ENCODE measurements at places on chromosomes 4 and X. TPM values are rescaled to one million over a fixed set of nuclear protein-coding genes. Genes with fewer than 3 reads are reported as not detected.

Gene RAB33A
- total RNA-seq = 24.4 TPM

DNA sequence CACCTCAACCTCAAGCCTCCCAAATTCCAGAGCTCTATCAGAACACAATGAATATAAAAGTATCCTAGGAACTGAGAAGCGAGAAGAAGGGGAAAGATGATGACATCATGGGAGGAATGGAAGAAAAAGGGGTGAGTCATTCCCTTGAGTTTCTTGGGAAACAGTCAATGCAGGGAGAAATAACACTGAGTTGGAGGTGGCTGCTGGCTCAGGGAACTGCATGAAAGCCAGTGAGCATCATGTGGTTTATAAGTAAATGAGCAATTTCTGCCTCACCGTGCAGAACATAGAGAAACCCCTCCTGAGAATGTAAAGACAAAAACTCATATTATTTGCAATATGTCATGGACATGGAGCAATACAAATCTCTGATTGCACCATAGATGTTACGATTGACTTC, 73.3 kb downstream of the SHOX start:
- no peak for DNase-seq

DNA sequence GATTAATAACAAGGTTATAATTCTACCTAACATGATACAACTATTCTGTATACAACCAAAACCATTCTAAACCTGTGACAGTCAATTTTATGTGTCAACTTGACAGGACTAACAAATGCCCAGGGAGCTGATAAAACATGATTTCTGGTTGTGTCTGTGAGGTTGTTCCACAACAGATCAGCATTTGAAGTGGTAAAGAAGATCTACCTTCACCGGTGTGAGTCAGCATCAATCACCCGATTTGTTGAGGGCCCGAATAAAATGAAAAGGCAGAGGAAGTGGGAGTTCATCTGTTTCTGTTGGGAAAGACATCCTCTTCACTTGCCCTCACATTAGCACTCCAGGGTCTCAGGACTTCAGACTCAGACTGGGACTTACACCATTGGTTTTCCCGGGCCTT, 187.9 kb downstream of the MAB21L2 start:
- DNase-seq = no peak

DNA sequence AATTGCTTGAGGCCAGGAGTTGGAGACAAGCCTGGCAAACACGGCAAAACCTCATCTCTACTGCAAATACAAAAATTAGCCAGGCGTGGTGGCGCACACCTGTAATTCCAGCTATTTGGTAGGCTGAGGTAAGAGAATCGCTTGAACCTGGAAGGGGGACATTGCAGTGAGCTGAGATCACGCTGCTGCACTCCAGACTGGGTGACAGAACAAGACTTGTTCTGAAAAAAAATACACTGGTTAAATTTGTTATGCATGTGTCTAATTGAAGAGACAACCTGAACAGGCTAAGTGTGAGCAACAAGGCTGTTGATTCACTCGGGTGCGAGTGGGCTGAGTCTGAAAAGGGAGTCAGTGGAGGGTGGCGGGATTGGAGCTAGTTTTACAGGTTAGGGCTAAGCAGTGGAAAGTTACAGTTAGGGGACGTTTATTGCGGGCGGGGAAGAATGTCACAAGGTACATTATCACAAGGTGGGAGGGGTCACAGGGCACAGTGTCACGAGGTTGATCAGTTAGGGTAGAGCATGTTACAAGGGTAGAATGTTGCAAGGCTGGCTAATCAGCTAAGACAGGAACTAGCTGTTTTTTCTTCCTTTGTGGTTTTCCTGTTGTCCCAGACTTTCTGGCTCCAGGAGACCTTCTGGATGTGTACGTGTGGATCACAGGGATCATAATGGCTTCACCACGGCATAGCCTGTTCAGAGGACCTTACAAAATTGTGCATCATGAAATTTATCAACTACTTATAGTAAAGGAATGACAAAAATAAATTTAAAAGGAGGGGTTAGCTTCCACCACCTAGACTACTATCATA, 115.8 kb downstream of the NAA11 start:
- no peak for DNase-seq

DNA sequence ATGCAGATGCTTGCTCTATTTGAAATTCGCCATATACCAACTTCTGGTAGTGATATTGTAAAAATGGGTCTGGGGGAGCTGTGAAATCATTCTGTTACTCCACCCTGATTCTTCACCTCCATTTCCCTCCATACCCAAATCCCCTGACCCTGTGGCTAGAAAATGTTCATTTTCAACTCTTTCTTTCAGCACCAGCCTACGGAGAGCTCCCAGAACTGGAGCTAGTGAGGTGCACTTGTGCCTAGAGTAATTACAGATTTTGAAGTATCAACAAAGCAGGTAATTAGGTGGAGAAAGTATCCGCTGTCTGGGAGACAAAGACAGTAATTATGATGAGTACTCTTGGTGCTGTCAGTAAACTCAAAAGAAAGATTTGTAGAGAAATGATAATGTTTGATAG, 8.1 kb downstream of the ARHGAP36 start:
- no peak for DNase-seq

DNA sequence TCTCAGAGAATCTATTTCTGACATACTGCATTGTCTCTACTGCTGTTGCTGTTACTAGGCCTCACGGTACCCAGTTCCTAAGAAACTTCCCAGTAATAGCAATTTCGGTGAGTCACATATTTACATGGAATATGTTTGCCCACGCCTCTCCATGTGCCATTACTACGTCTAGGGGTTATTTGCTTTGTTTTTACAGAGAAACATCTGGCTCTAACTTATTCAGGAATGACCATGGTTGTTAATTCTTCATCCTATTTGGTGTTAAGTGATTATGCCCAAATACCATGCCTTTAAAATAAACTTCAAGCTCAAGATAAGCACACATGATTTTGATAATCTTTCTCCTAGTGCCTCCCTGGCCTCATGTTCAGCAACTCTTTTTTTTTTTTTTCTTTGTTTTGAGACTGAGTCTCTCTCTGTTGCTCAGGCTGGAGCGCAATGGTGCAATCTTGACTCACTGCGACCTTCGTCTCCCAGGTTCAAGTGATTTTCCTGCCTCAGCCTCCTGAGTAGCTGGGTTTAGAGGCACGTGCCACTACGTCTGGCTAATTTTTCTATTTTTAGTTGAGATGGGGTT, 101.0 kb upstream of the HS3ST1 start:
- no peak for DNase-seq

DNA sequence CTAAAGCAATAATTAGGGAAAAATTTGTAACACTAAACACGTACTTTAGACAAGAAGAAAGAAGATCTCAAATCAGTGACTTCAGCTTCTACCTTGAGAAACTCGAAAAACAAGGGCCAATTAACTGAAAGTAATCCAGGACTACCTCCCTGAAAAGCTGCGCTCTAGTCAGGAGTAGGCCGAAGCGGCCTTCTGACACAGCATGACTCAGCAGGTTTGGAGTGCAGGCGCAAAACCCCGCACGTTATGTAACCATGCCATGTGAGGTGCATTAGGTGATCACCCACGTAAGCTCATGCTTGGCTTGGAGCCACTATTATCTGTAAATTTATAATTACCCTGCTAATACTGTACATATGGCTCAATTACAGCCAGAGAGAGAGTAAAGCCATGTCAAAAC, 52.8 kb upstream of the CCDC149 start:
- no peak for DNase-seq

GRCh38 chr4:143071351-143071750, 113.4 kb upstream of the USP38 start:
- no peak for DNase-seq

DNA sequence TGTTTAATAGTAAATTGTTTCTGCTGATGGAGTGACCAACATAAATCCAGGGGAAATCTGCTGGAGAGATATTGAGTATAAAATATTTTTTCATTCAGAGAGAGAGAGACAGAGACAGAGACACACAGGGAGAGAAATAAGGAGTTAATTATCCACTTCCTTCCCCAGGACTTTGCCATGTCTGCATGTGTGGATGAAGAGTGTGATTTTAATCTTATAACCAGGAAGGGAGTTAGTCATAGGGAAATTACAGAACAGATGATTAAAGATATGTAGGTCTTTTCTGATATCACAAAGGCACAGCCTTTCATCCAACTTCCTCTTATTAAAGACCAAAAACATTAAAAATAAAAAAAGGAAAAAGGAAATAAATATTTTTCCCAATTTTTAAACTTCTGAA, 526.3 kb downstream of the SPRY1 start:
- DNase-seq = no peak

DNA sequence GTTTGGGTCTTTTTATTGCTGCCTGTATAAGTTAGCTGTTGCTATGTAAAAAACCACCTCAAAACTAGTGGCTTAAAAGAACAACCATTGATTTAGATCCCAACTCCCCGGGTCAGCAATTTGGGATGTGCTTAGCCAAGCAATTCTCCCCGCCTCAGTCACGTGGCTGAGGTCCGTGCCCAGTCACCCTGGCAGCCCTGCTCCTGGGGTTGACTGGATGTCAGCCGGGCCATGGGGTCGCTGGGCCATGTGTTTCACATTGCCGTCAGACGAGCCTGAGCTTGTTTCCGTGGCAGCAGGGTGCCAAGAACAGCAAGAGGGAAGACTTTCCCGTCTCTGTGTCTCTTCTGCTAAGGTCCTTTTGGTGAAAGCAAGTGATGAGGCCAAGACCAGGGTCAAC, 345.7 kb upstream of the FAT1 start:
- no peak for DNase-seq

GRCh38 chrX:71996136-71996535, 85.5 kb downstream of the NHSL2 start:
- DNase-seq = no peak

GRCh38 chr4:152590179-152591031, 54.5 kb upstream of the FBXW7 start:
- no peak for DNase-seq
